ENCODE measurements at places on chromosomes 11 and 22. TPM values are rescaled to one million over a fixed set of nuclear protein-coding genes. Genes with fewer than 3 reads are reported as not detected.

OR8B2 gene
- not detected for total RNA-seq

RFPL3 gene
- total RNA-seq = not detected

TESMIN gene
- 10.3 TPM for total RNA-seq

LMNTD2 gene
- 2.3 TPM for total RNA-seq

OR8G5 gene
- not detected for total RNA-seq

RIMBP3B gene
- 0.12 TPM for total RNA-seq

RTCB gene
- total RNA-seq = 56.6 TPM

DNAJB7 gene
- not detected for total RNA-seq

DGAT2 gene
- total RNA-seq = 6.2 TPM

OR51E2 gene
- total RNA-seq = 0.23 TPM

CHEK1 gene
- 17.6 TPM for total RNA-seq

MS4A8 gene
- 0.29 TPM for total RNA-seq

TRIM51 gene
- total RNA-seq = not detected

RAB36 gene
- total RNA-seq = 12.9 TPM

GSTT2 gene
- not detected for total RNA-seq

B4GALNT4 gene
- total RNA-seq = 53.1 TPM

FANCF gene
- total RNA-seq = 17.9 TPM

SDHAF2 gene
- total RNA-seq = 26.8 TPM

F2 gene
- total RNA-seq = 0.35 TPM

EFCAB6 gene
- total RNA-seq = 10.7 TPM

TMEM121B gene
- 0.93 TPM for total RNA-seq

EHBP1L1 gene
- total RNA-seq = 99.4 TPM

ELMOD1 gene
- 1.1 TPM for total RNA-seq

LRP5 gene
- total RNA-seq = 72.8 TPM

ANO1 gene
- 38.1 TPM for total RNA-seq

HBB gene
- 1,761 TPM for total RNA-seq

CLDN5 gene
- total RNA-seq = 91.8 TPM

OR5A1 gene
- not detected for total RNA-seq

CARD18 gene
- not detected for total RNA-seq

TYR gene
- total RNA-seq = not detected

ARVCF gene
- 63.2 TPM for total RNA-seq

SCN3B gene
- total RNA-seq = 4.1 TPM

PLCB3 gene
- 16.9 TPM for total RNA-seq

MMP10 gene
- 0.12 TPM for total RNA-seq

OR51D1 gene
- not detected for total RNA-seq

DDTL gene
- 2.5 TPM for total RNA-seq

CBLIF gene
- 0.53 TPM for total RNA-seq

CAPN5 gene
- 24.8 TPM for total RNA-seq

PNPLA2 gene
- total RNA-seq = 76.7 TPM

SERPING1 gene
- 53.5 TPM for total RNA-seq

NLRP6 gene
- 0.64 TPM for total RNA-seq

ELFN2 gene
- total RNA-seq = 1.5 TPM

TRPM5 gene
- total RNA-seq = 1.1 TPM

USP2 gene
- 14.3 TPM for total RNA-seq

LAYN gene
- 7.9 TPM for total RNA-seq

APOL4 gene
- total RNA-seq = 6.3 TPM

C11orf87 gene
- total RNA-seq = 0.29 TPM

ANKK1 gene
- 0.47 TPM for total RNA-seq

MB gene
- 41.5 TPM for total RNA-seq

KRTAP5-7 gene
- 0.23 TPM for total RNA-seq

TMPRSS4 gene
- 13.7 TPM for total RNA-seq

OR52A5 gene
- total RNA-seq = not detected

PHETA2 gene
- total RNA-seq = 8.6 TPM

ARHGAP42 gene
- total RNA-seq = 33.8 TPM

MAP4K2 gene
- total RNA-seq = 23.6 TPM

MYOD1 gene
- total RNA-seq = 11.8 TPM

AP1B1 gene
- total RNA-seq = 57.2 TPM

PDGFB gene
- total RNA-seq = 15.8 TPM

MYBPC3 gene
- total RNA-seq = 0.23 TPM

MRPL16 gene
- 36.0 TPM for total RNA-seq
